ENCODE measurements at places on chromosomes 13 and 19. TPM values are rescaled to one million over a fixed set of nuclear protein-coding genes. Genes with fewer than 3 reads are reported as not detected.
A peak's percentile ranks its signal among the peaks of the same experiment; 100 is the strongest.

- no peak for DNase-seq
Observed at GRCh38 chr19:51226067-51226466, 1.2 kb downstream of the CD33 start.

GRCh38 chr19:32350987-32351348, 5.6 kb downstream of the ZNF507 start:
- DNase-seq: no peak

The NCR1 gene
- not detected for total RNA-seq

The WDFY2 gene
- 8.8 TPM for total RNA-seq

GRCh38 chr13:31321457-31321856, 121.7 kb downstream of the B3GLCT start:
- no peak for DNase-seq

- DNase-seq: peak; percentile 40
Observed at GRCh38 chr13:32537580-32538142, 934 bp downstream of the N4BP2L2 start.

The KLK4 gene
- total RNA-seq: not detected

DNA sequence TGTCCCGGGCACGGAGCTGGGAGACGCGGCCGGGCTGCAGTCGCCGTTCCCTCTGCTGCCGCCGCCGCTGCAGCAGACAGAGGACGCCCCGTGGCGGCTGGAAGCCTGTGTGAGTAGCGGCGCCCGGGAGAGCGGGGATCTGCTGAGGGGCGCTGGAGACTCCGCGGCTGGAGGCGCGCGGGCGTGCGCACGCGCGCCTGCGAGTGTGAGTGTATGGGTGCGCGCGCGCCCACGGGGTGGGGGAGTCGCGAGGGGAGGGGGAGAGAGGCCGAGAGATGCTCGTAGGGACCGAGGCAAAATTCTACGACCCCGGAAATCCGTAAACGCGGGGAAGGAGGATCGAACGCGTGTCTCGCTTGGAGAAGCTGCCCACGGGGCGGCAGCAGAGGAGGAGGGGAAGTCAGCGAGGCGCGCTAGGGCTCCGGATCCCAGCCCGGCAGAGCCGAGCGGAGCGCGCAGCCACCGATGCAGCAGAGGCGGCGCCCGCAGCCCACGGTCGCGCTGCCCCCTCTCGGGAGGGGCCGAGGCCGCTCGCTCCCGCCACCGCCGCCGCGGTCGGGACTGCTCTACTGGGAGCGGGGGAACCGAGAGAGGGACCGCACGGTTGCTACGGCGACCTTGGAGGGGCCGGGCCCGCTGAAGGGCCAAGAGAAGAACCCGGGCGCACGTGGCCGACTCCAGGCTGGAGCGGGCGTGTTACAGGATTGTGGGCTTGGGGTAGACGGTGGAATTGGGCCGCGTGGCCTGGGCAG, at the start of gene ENOX1:
Gene ENOX1 (minus strand): TSS at position 207 of the 752 bp plus-strand sequence.
- peak; percentile 89 for DNase-seq

The ZNF45 gene
- total RNA-seq: 10.6 TPM

The NBEA gene
- total RNA-seq: 12.3 TPM

The TJP3 gene
- total RNA-seq: 23.7 TPM

GRCh38 chr13:112704308-112705145, 14.7 kb downstream of the ATP11A start:
- DNase-seq: no peak

The IGFL3 gene
- 2.1 TPM for total RNA-seq

GRCh38 chr19:49348305-49349189, 13.3 kb downstream of the CD37 start:
- no peak for DNase-seq

DNA sequence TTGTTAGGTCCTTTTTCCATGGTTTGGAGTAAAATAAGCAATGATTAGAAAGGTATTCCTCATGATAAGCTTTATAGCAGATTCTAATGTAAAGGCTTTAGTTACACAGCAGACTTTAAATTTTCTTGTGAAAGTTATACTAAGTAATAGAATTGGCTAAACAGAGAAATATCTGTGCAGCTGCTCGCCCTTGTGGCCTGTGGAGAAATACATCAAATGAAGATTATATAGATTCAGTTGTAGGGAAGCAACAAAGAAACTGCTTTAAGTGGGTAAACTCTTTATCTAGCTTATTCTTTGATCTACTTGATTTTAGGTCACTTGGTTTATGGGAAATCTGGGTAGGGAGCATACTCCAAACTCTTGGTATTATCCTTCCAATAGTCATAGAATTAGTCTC, 1269.7 kb upstream of the SPRY2 start:
- DNase-seq: peak; percentile 6

The SIGLEC10 gene
- 1.6 TPM for total RNA-seq

DNA sequence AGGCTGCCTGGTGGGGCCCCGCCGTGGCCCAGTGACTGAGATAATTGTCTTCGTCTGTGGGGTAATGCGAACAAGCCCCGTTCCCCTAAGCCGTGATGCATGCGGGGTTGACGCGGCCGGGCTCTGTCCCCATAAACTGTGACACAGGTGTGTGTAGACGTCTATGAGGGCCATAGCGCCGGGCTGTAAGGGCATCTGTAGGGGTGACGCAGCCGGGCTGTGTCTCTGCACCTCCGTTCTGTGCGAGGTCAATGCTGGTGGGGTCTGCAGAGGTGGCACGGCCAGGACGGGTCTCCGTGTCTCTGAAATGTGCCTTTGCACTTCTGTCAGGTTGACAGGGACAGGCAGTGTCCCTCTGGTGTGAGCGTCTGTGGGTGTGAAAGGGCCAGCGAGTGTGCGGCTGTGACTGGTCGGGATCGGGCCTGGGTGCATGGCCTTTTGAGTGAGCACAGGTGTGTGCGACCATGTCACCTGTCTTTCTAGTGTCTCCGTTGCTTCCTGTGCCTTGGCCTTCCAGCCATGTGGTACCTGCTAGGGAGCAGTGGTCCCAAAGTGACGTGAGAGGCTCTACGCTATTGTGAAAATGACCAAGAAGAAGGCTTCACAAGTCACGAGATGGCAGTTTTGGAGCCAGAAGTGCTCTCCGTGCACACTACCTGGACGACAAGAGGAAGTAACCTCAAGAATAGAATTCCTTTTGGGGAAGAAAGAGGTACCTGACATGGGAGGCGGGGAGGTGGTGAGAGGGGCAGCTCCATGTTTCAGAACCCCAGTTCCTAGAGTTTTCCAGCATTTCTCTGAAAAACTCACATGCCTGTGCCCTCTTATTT, 16.4 kb upstream of the ZNF331 start:
- DNase-seq: no peak

- no peak for DNase-seq
Observed at GRCh38 chr19:35585848-35586247, at the start of gene PMIS2. Gene PMIS2 (plus strand): TSS chr19:35586173. CDS start chr19:35586260, 87 bp downstream.

DNA sequence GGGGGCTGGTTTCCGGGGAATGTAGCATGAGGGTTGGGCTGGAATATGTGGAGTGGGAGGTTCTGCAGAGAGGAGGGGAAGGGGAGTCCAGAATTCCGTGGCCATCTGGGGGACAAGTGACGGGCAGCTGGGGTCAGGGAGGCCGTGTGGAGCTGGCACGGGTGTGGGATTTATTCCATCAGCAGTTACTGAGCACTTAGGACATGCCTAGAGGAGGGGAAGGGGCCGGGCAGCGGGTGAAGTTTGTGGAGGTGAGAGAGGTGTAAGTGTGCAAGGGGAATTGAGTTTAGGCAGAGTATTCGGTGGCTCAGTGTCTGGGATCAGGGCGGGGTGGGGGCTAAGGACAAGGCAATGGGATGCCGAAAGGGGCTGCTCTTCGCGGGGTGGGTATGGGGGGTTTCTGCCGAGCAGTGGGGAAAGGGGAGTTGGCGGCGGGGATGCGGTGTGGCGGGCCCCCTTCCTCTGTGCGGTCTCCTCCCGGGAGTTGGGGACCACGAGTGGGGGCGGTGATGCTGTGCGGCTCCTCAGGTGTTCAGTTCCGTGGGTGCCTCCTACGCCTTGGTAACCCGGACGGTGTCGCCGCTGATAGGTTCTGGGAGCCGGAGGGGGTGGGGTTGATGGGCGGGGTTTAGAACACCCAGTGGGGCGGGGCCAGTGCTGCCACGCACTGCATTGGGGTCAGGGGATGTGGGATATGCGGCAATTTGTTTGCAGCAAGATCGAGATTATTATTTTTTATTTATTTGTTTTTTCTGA, 5.4 kb downstream of the CCDC61 start:
- DNase-seq: peak; percentile 73

- DNase-seq: no peak
Observed at GRCh38 chr19:55090564-55090963, 14.9 kb downstream of the EPS8L1 start.
